Stimulated activated CD4-positive, alpha-beta T cell treated with anti-CD3 and anti-CD28 coated beads, Interleukin-15, amount 100 ng/mL, for 48 hours (primary cell): ENCODE measurements at places on chromosomes 12 and 14.

DNA sequence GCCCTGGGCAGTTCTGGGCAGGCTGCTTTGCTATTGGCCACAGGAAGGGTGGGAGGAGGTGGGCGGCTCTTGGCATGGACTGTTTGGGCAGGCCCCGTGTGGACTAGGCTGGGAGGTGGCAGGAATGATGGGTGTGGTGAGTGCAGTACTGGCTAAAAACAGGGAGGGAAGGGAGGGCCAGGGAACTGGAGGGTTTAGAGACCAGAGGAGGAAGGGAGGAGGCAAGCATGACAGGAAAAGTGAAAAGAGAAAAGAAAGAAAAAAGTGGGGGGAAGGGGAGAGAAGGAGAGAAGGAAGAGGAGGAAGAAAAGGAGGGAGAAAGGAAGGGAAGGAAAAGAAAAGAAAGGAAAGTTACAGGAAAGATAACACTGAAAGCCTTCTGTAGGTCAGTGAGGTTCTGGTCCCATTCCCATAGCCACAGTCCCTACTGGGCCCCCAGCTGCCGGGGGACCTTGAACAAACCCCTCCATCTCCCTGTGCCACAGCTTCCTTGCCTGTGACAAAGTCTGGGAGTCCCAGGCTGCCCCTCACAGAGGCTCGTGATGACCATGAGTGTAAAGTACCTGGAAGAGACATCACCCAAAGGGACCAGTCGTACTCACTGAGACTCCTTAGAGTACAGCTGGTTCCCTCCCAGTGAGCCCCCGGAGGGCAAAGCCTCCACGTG, 1.1 kb upstream of the C14orf132 start:
- DNase-seq, result no peak

- no peak for DNase-seq
These were observed 128.4 kb upstream of the NCOR2 start for GRCh38 chr12:124695861-124696260.

GRCh38 chr14:104925855-104926609, 1.4 kb downstream of the PLD4 start:
- DNase-seq, result no peak

GRCh38 chr12:27517961-27518665, 5.9 kb upstream of the PPFIBP1 start:
- DNase-seq, result no peak
